H54 (cell line): ENCODE measurements at places on chromosomes 16 and 17.

DNA sequence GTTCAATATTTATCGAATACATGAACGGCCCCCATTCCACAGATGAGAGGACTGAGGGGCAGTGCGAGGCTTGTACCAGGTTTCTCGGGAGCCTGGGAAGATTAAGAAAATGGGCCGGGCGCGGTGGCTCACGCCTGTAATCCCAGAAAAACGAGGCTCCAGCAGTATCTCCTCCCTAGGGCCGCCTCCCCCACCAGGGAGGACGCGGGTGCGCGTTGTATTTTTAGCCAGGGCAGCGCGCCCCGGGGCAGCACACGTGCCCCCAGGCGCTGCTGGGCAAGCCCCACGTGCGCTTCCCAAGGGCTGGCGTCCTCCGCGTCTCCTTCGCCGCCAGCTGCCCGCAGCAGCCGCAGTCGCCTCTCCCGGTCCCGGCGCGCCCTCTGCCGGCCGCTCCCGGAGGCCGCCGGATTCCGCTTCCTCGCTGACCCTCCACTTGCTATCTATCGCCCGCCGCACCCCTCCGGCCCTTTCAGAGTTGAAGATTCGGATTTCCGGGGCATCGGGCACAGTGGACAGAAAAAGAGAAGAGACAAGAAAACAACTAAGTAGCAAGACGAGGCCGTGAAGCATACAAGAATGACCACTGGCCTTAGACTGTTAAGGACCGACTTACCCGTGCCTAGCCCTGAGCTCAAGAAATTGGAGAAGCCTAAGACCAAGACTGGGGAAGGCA is 1.9 kb upstream of the YBX2 start:
- DNase-seq = peak; percentile 94

- DNase-seq = no peak
Observed at GRCh38 chr17:76154292-76154691, 13.2 kb upstream of the FOXJ1 start.

DNA sequence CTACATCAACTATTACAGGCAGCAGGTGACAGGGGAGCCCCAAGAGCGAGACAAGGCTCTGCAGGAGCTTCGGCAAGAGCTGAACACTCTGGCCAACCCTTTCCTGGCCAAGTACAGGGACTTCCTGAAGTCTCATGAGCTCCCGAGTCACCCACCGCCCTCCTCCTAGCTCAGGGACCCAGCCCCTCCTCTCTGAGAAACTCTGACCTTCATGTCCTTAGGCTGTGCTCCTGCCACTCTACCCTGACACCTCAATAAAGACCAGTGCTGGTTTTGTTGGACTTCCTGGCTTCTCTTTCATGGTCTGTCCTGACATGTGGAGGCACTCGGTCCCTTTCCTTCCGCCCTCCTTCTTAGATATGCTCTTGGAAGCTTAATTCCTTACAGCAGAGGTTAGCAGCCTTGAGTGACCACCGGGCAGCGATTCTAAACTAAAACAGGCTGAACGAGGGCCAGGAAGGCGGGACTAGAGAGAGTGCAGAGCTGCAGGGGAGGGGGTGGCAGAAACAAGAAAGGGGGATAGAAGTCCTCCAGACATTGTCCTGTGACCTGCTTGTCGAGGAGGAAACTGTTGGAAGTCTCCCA is 915 bp downstream of the AHSP start:
- no peak for DNase-seq

- no peak for DNase-seq
Observed at GRCh38 chr16:46882304-46882939, 1.7 kb upstream of the GPT2 start.

GRCh38 chr16:80231121-80231520 is 309.7 kb upstream of the DYNLRB2 start:
- DNase-seq = no peak

DNA sequence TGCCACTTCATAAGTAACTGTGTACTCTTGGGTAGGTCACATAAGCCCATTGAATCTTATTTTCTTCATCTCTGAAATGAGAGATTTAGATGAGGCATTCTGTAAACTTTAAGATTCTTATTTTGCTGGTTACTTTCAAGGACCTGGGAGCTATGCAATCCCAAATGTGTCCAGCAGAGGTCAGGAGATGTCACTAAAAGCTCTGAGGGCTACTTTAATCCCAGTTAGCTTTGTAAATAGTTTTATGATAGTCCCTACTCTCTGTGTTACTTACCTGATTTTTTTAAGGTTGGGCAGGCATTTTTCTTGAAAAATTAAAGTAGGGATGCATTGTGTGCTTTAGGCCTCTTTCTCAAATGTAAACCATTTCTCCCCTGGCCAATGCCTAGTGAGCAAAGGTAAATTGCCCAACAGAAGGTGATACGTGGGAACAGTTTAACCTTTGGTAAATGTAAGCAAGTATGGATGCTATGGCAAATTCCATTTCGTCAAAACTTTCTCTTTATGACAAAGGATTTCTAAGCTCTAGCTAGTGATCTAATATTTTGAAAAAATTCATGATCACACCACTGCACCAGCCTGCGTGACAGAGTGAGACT is 57.1 kb upstream of the WSB1 start:
- DNase-seq = no peak

DNA sequence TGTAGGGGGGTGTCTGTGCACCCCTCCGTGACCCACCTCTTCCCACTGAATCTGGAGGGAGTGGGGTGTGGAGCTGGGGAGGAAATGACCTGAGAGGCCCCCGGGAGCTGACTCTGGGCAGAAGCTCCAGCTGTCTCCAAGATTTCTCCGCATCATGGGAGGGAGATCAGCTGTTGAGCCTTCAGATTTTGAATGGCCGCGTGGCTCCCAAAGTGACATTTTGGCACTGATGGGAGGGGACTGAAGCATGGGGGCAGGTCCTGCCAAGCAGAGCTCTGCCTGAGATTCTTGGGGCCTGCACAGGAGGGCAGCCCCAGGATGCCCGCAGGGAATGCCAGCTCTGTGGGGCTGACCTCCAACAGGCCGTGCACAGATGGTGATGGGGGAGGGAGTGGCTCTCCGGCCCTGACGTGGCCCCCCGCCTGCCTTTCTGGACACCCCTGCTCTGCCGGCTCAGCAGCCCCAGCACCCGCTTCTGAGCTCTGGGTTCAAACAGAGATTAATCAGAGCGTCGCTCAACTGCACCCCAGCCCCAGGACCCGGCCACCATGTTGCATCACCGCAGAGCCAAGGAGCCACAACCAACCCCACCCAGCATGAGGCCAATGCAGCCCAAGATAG is 25.3 kb upstream of the UBE2I start:
- DNase-seq = no peak

- no peak for DNase-seq
Observed at GRCh38 chr17:60851181-60851580, 173.5 kb downstream of the BCAS3 start.

DNA sequence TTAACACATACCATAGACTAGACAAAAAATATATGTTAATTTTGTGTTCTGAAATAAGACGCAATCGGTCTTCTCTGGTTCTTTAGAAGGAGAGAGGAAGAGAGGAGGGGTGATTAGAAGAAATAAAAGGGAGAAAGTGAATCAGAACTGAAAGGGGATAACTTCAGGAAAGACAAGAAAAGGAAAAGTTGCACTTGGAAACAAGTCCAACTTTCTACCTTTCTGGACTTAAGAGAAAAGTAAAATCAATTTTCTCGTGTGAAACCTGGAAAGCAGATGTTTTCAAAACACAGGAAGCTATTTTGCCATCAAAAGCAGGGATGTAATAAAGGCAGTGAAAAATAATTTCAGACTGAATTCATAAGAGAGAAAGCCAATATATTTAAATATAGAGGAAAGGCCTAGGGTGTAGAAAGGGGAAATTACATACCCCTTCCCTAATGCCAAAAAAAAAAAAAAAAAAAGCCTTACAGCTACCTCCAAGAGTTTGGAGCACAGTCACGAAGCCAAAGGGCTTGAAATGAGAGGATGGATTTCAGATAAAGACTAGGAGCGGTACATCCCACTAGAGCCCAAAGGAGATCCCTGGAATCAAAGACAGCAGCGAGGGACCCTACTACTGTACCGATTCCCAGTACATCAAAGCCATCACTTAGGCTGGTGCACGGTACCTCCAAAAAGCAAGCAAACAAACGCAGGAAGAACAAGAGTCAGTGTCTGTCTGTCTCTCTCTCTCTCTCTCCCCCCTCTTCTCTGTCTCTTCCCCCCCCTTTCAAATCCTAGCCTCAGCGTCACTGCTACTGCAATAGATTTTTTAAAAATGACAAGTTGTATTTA is 12.1 kb upstream of the ZFHX3 start:
- DNase-seq = no peak

DNA sequence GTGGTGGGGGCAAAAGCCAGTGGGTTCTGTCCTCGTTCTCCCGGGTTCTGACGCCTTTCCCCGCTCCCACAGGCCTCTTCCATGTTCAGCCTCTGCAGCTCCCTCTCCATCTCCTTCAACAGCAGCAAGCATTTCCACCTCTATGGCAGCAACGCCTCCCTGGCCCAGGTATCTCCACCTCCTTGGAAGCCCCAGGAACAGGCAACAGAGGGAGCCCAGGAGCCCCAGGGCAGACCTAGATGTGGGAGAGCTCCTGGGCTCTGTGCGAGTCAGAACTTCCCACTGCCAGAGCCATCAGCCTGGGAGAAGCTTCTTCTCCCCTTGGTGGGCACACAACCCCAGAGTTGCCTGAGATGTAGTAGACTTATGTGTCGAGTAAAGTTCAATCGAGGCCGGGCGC is 7.8 kb downstream of the ZNF768 start:
- no peak for DNase-seq

- DNase-seq = no peak
Observed at GRCh38 chr17:45261577-45262515, at the start of gene SPATA32. SPATA32 (minus strand) TSS chr17:45262094; CDS start chr17:45262016, 78 bp downstream.

DNA sequence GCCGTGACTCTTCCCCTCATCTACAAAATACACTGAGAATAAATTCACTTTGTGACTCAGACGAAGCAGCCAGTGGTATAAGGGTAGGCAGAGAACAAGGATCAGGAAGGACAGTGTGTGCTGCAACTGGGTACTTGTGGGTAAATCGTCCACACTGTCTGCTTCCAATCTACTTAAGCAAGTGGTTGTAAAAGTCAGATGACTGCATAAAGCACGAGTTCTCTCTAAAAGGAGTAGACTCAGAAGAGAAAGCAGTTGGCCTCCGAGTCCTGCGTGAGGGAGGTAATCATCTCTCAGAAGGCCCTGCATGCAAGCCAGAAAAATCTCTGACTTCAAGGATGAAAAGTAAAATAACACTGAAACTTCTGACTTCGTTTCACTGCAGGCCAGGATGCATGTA is 43.1 kb downstream of the ANKFY1 start:
- DNase-seq = no peak

DNA sequence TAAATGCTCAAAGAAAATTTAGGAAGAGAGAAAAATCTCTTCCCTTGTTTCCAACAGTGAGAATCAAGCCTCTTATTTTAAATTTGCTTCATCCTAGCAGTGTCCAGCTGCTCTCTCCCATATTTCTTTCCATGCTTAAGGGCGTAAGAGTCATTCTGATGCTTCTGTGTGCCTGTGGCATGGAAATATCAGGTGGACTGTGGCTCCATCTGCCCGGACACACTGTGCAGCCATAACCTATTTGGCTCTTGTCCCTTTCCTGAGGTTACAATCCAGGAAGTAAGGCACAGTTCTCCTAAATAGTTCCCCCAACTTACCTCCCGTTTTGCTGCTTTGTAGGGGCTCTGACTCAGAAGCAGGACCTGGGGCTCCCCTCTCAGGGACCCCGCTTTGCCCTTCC is 6.3 kb upstream of the KRT222 start:
- no peak for DNase-seq

- DNase-seq = no peak
Observed at GRCh38 chr16:17070882-17071592, 399.7 kb downstream of the XYLT1 start.

DNA sequence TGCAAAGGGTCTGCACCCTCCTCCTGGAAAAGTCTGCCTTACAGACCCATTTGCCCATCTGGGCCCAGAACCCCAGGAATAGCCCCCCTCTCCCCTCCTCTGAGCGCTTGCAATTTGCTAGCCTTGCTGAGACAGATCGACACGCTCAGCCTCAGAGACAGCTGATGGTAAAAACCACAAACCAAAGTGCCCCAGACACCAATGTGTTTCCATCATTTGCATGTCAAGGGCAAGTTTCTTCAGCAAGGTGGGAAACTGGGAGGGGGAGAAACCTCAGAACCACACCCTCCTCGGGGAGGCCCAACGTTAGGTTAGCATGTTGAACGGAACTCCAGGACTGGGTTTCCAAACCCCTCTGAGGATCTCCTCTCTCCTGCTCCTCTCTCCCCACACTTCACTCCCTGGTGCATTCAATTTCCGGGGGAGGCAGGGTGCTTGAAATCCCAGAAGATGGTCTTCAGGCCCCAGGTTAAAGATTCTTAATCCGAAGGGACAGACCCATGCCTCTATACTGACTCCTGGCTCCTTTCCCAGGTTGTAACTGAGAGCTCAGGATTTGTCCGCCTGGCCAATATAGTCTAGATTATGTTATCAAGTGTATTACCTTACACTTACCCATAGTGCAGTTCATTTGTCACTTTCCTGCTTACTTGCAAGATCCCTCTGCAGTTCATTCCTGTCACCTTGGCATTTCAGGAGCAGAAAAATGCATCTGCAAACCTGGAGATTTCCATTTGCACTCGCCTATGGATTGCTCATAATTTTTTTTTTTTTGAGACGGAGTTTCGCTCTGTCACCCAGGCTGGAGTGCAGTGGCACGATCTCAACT is 1.3 kb upstream of the CUEDC1 start:
- DNase-seq = no peak

GRCh38 chr16:46638947-46639925 is 18.1 kb upstream of the SHCBP1 start:
- DNase-seq = no peak

DNA sequence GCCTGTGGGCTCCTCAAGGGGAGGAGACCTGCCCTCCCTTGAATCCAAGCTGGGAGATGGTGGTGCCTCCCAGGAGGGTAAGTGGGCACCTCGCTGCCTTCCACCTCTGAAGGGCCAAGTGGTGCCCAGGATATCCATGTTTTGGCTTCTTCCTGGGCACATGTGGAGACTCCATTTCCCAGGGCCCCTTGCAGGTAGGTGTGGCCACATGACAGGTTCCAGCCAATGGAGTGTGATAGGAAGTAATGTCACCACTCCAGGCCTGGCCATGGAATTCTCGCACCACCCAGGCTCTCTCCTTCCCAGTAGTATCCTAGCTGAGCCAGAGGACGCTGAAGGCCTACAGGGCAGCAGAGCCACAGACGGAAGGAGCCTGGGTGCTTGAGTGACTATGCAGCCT is 17.6 kb upstream of the PEMT start:
- no peak for DNase-seq

- DNase-seq = no peak
Observed at GRCh38 chr17:66582373-66583111, 252.4 kb upstream of the CACNG5 start.

DNA sequence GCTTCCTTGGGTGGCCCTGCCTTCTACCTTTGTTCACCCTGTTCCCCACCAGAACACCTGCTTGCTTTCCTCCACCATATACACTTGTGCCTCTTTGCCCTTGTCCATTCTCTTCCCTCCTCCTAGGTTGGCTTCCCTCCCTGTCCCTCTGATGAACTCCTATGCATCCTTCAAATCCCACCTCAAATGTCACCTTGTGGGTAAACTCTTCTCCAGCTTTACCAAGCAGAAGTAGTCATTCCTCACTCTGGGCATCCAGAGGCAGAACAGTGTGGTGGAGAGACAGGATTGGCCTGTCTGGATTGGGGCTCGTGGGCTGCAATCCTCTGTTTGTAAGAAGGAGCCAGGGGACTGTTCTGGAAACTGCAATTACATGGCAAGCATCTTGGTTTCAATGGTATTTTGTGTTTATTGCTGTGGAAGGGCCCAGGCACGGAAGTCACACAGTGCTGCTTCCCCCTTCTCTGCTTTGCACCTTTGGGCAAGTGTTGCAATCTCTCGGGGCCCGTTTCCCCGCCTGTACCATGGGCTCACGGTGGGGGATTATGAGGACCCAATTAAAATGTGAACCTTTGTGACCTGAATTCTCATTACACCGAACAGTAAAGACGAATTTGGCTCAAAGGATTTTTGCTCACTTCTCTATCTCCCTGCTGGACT is 21.9 kb upstream of the NXPH3 start:
- no peak for DNase-seq
